ENCODE measurements at places on chromosomes 13 and 19.

- DNase-seq = no peak
These were observed 581 bp downstream of the RPL18 start for GRCh38 chr19:48618278-48618915.

GRCh38 chr19:33471111-33471996, 50.2 kb downstream of the PEPD start:
- no peak for DNase-seq

GRCh38 chr19:13155472-13156359, 5.5 kb downstream of the IER2 start:
- no peak for DNase-seq

DNA sequence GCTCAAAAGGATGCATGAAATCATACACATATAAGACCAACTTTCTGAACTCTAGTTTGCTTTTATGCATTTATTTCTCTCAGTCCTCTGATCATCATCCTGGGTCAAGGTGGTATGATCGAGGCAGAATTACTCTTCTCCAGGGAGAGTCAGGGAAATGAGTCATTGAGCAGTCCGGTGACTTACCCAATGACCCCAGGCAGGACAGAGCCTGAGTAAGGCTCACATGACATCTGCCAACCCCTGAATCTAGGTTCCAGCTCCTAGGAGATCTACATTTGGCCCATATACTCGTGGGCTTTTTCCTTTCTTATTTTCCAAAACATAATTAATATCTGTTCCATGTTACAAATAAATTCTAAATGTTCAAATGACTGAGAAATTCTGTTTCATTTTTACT, 502.3 kb downstream of the FOXO1 start:
- DNase-seq = no peak

DNA sequence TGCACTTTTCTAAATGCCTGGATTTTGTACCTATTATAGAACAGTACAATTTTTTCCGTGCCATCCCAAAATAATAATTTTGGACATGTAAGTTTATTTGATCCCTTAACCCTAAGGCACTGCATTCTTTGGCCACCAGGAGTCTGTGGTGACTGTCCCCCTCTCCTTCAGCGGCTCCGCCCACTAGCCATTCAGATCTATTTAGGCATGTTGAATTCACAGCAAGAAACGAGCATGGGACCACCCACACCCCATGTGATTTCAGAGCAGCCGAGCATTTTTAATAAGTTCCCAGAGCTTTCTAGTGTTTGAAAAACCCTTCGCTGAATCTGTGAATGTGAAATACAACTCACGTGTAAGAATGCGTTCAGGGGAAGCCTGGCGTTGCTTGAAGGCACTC, 567.5 kb downstream of the MYO16 start:
- DNase-seq = no peak

- no peak for DNase-seq
These were observed 12.8 kb upstream of the CDC42EP5 start for GRCh38 chr19:54485851-54486250.

DNA sequence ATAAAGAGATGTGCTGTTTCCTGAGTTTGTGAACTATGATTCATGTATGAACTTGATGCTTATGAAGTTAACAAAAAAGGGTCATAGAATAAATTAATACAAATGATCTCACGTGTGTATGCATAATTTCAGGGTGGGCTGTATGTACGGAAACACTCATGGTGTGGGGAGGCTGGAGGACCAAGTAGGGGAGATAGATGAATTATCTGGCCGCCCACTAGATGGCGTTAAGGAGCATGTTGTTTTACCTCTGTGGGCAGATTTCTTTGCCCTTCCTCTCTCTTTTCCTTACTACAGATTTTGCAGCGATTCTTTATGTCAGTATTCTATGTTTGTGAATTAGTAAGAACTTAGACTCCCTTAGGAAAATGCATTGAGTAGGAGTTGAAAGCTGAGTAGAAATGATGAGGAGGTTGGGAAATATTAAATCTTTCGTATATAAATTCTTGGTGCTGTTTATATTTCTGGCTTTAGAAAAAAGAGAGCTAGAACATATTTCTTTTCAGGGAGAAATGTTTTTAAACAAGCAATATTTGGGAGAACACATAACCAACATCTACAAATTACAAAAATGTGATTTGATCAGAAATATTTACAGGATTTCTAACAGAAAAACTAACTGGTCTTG, 47.4 kb upstream of the TMTC4 start:
- peak; percentile 66 for DNase-seq

- DNase-seq = no peak
These were observed 4.5 kb upstream of the LAIR1 start for GRCh38 chr19:54369082-54369687.

DNA sequence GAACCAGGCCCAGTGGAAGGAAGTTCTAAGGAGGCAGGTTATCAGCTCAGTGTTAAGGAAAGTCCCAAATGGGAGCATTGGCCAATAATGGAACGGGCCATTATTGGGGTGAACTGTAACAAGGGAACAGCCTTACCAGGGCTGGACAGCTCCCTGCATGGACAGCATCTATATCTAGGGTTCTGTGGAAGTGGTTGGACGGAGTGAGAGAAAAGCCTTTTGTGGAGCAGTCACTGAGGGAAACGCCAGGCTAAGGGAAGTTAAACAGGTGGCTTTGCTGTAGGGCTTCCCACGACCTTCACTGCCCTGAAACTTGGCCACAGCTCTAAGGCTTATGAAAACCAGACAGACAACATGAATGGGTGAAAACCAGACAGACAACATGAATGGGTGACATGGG, 17.0 kb downstream of the POU2F2 start:
- DNase-seq = no peak

- DNase-seq = no peak
These were observed 938.4 kb upstream of the SLC10A2 start for GRCh38 chr13:104004572-104004971.

- DNase-seq = no peak
These were observed 23.0 kb upstream of the PSG2 start for GRCh38 chr19:43105496-43105895.

DNA sequence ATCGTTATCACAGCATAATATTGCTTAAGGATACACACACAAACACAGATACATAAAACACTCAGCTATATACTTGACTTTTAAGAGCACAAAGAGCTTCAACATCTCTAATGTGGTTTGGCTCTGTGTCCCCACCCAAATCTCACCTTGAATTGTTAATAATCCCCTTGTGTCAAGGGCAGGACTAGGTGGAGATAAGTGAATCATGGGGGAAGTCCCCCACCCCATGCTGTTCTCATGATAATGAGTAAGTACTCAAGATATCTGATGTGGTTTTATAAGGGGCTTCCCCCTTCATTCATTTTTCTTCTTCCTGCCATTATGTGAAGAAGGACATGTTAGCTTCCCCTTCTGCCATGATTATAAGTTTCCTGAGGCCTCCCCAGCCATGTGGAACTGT, 481.4 kb downstream of the PCDH9 start:
- DNase-seq = no peak

DNA sequence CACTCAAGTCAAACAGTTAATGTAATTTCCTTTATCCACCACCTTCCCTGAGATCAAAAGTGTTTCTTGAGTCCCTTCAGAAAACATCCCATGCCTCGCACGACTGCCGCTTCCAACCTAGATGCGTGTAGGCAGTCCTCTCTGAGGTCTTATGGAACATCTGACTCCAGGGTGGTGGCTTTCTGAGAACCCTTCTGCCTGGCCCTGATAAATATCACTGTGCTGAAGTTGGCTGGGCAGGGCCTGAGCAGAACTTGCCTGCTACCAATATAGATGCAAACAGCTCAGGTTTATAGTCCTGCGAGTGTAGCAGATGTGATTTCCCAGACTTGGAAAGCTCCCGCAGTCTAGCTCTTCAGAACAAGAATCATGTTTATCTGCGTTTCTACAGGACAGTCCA, 61.1 kb upstream of the GPR12 start:
- DNase-seq = no peak

GRCh38 chr13:39306639-39307589, 268.7 kb downstream of the NHLRC3 start:
- DNase-seq = no peak

All from NCI-H1694 treated with DMSO at 0.1 percent for 48 hours (cell line).